ENCODE measurements at places on chromosomes 13 and 19.

GRCh38 chr19:38736413-38737280 lies 7.6 kb downstream of the CAPN12 start:
- DNase-seq, result no peak

GRCh38 chr19:32174386-32175113 lies 170.9 kb upstream of the ZNF507 start:
- DNase-seq, result no peak

DNA sequence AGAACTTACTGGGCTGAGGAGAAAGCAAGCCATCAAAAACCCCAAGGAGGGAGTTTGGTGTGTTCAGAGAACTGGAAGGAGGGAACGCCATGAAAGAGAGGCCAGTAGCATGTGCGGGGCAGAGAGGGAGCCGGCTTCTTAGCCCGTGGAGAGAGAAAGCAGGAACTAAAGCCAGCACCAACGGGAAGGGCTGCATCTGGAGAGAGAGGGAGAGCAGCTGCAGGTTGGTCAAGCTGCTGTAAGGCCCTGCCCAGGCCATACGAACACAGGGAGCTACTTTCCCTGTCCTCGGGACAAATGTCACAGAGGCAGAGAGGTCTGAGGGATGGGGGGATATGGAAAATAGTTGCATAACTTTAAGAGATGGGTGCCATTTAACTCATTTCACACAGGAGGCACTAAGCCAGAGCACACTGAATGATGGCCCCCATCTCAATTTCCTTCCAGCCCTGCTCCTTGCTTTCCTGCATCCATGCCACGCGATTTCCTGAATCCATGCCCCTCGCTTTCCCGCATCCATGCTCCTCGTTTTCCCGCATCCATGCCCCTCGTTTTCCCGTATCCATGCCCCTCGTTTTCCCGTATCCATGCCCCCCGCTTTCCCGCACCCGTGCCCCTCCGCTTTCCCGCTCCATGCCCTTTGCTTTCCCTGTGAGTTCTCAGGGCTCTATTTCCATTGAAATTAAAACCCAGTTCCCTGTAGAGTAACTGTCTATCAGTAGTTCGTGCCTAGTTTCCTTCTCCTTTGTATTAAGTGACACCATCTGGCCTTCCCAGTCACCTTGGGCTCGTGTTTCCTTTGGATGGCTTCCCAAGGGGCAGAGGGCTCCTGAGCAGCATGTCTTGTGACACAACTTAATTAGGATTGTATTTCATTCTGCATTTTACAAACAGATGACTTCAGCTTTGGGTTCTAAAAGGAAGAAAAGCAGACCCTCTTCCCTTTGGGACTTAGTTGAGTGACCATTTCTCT lies 31.5 kb upstream of the TPT1 start:
- DNase-seq, result no peak

- DNase-seq, result no peak
Measured at GRCh38 chr19:533364-534058, 2.0 kb downstream of the CDC34 start.

- DNase-seq, result no peak
Measured at GRCh38 chr13:21594715-21595545, 9.0 kb downstream of the MICU2 start.

GRCh38 chr19:17209126-17210036 lies 5.8 kb upstream of the USE1 start:
- DNase-seq, result no peak

DNA sequence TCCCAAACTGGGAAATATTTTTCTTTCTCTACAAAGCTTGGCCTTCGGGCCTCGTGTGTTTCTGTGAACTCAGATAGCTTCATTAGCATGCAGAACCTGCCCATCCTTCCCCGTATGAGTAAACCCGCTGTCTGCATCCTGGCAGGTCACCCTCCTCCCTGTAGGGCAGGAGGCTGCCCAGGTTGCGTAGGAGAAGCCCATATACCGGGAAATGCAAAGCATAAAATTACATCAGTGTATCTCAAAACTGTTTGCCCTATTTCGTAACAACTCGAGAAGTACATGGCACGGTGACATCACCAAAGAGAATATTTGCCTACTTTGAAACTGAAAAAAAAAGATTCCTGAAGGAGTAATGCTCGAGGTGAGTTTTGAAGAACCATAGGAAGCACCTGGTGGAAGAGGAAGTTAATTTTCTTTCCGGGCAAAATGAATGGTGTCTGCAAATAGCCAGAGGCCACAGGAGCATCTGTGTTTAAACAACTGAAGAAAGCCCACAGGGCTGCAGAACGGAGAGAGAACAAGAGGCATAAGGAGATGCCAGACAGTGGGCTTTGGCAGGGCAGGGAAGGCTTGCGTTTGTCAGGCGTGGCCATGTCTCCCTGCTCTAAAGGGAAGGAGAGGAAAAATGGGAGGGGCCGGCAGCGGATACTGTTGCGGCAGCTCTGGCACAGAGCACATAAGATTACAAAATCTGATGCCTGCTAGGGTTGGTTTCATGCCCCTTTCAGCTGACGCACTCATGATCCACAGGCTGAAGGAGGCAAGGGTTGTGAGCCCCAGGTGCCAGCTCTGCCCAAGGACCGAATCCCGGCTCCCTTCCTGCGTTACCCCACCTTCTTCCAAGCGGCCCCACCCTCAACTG lies 81.4 kb downstream of the IRS2 start:
- DNase-seq, result peak; percentile 40

DNA sequence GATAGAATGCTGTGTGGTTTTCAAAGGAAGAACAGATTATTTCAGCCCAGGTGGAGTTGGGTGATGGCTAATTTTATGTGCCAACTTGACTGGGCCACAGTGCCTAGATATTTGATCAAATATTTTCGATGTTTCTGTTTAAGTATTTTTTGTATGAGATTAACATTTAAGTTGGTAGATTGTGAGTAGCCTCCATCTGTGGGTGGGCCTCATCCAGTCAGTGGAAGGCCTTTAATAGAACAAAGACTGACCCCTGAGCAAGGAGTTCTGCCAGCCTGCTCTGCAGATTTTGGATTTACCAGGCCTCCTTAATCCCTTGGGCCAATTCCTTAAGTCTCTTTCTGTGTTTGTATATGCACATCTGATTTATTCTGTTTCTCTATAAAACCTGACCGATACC lies 13.9 kb downstream of the LSM14A start:
- DNase-seq, result no peak

- DNase-seq, result no peak
Measured at GRCh38 chr19:46195104-46195503, 34.4 kb upstream of the IGFL1 start.

DNA sequence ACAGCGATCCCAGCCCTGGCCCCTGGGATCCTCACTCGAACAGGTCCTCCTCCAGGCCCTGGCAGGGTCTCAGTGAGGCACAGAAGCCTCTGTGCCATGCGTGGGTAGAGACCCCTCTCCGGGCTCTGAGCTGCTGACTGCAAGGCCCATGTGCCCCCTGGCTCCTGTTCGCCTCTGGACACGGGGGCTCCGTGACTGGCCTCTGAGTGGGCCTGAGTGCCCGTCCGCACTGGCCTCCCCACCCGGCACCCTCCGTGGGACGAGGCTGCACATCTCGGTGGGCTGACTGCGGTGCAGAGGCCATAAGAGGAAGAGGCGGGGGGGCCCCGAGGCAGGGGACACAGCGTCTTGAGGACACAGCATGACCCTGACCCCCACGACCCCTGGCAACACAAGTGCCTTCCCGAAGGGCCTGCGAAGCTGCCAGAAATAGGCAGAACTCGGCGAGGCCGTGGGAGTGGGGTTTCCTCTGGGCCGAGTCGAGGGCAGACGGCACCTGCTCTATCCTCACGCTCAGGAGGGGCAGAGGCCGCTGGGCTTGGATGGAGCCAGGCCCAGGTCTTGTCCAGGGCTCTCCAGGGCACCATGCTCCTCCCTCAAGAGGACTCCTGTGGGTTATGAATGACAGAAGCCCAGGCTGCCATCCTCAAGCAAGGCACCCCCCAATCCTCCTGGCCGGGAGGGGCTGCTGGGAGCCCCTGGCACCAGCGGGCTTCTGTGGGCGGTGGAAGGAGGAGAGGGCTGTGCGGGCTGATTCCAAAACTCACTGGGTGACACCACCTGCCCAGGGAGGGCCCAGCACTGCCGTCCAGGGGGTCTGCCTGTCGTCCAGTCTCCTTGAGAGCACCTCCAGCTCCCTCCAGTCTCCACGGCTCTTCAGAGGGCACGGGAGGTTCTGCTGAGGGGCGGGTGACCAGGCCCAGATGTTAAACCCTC lies 52.6 kb downstream of the RASA3 start:
- no peak for DNase-seq

- DNase-seq, result peak; percentile 54
Measured at GRCh38 chr19:55678121-55678671, 3.2 kb downstream of the EPN1 start.

- no peak for DNase-seq
Measured at GRCh38 chr13:68888832-68889231, 1218.8 kb upstream of the ATXN8OS start.

- no peak for DNase-seq
Measured at GRCh38 chr13:67061750-67062149, 168.4 kb downstream of the PCDH9 start.
